Activated T-cell treated with anti-CD3 and anti-CD28 coated beads for 4 hours (primary cell): ENCODE measurements at places on chromosomes 12 and 14.

GRCh38 chr14:97120611-97121031 lies 323.4 kb downstream of the VRK1 start:
- DNase-seq: peak; percentile 38

DNA sequence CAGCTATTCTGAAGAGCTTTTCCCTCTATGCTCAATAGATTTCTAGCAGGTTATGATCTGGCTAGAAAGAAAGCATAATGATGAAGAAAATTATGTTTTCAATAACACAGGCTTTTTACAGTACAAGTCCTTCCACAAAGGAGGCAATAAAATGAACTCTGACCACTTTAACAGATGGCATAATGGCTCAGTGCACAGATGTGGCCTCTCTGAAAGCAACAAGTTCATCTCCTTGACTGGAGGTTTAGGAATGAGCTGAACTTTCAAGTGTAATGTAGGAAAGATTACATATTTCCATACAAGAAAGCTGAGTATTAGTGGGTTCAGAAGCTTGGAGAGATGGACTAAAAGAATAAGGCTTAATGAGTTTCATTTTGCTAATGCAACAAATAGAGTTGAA lies 147.4 kb downstream of the EFCAB11 start:
- DNase-seq: no peak

DNA sequence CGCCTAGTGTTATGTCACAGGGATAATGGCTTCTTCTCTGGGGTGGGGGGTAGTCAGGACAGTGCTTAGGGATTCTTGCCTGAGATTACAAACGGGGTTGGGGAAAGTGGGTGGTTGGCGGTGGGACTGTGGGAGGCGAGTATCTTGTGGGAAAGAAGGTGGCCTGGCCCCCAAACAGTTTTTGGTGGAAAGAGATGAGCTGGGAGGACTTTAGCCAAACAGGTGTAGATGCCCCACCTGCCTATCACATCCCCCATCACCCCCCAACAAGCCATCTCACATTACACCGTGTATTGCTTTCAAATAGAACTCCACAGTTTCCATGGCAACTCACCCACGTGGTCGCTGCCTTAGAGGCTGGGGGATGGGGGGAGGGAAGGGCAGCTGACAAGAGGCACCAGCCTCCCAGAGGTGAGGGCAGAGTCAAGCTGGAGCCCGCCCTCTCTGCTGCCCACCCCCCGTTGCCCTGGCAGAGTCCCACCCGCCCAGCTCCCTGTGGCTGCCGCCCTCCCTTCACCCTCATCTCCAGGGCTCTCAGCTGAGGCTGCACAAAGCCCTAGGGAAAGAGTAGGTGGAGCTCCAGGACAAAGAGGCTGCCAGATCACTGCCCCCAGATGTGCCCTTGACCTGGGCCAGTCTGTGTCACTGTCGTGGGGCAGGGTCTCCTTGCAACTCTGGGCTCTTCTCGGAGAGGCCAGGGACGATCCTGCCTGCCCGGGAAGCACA lies 98.3 kb downstream of the LRRC74A start:
- DNase-seq: no peak

GRCh38 chr12:25496098-25496587 lies 56.9 kb downstream of the LMNTD1 start:
- DNase-seq: no peak

DNA sequence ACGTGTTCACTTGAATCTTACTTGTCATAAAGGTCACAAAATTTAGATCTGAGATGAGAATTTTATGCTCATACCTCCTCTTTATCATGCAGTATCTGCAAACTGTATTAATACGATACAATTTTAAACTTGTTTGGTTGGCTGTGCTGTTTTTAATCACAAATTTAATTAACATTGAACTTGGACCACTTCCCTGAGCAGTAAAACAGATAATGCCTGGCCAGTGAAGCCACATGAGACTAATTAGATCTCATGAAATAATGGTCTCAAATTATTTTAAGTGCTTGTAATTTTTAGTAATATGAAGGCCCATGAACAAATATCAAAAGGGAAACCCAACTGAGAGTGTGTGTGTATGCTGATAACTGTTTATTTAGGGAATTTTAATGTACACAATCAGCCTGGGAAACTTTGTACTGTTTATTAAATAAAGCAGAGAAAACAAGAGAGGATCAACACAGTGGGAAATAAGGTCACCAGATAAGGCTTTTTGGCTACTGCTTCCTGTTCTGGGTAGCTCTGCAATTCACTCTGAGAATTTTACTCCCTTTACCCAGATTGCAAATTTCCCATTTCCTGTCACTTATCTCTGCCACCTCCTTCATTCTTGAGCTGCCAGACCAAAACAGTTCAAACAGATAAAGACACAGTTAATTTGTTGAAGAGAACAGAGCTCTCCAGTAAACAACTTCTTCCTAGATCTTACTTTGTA lies 61.6 kb upstream of the GNPNAT1 start:
- DNase-seq: no peak

GRCh38 chr14:104985675-104986486 lies at the start of gene CLBA1:
TSS of gene CLBA1 (plus strand) at chr14:104985788. CDS start at chr14:104986432, 644 bp downstream.
- peak; percentile 74 for DNase-seq

GRCh38 chr14:85296456-85297210 lies 233.3 kb upstream of the FLRT2 start:
- no peak for DNase-seq

DNA sequence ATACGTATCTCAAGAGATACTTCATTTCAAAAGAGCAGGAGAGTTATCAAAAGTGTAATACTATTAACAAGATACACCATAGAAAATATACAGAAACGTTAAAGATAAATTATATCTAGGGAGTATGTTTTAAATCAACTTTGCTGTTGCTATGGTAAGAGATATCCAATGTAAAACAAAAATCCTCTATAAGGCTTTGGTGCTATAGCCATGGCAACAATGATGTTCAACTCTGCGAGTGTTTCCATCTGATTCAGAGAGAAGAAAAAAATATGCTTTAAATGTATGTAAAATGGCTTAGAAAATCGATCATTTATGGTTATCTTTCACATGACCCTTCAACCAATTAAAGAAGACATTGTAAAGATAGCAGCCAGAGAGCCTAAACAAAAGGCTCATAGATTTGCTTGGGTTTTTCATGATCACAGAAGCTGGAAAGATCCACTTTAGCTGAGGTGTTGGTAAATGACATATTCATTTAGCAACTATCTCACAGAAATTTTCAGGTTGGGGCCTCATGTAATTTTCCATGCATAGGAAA lies 387.0 kb upstream of the GARIN6 start:
- no peak for DNase-seq

DNA sequence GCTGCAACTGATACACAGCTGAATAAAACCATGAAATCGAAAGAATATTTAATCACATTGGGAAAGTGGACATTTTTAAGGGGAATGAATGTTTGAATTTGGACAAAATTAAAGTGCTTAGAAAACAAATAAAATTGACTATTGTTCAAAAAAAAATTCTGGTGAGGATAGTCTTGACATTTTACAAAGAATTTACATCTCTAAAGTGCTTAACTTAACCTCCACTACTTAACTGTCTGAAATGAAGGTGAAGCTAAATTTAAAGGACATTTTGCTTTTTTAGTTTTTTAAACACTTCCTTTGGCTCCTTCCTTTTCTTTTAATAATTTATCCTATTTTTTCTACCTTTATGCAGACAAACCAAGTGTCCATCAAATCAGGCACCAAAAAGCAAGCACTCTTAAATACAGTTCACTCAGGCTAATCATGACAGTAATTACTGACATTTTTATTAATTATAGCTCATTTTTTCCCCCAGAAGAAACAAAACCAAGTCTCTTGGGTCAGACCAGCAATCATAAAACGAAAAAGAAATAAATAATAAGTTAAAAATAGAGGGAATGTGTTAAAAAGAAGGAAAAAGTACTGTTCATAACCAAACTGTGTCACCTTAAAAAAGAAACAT lies 5.7 kb upstream of the CCND2 start:
- no peak for DNase-seq

- no peak for DNase-seq
Observed at GRCh38 chr14:76677534-76678145, 83.6 kb upstream of the VASH1 start.

DNA sequence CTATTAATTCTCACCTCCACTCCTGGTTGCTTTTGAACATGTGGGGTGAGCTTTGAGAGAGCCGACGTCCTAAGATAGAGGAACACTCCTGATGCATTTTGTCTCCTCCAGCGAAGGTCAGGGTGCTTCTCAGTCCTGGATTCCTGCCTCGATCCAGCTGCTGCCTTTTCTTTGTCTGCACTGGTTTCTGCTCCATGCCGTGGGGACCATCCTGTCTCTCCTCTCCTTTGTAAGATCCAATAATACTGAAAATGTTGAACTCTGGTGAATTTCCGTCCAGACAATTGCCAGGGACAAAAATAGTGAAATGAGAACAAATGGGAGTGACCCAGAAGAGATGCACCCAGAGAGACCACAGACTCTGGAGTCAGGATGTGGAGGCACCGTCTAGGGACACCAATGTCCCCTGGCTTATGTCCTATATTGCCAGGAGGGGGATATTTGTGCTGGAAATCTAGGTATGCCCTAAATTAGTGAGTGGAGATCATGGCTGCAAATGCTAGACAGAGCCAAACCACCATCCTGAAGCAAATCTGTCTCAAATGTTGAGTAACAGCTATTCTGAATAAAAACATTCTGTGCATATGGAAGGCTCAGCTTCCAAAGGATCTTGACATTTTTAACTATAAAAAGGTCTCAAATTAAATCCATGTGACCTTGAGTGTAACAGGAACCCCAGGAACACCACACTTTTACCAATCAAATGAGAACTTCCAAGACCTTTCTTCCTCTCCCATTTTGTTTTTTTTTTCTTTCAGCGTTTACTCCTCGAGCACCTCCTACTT lies 170.9 kb downstream of the PPM1H start:
- no peak for DNase-seq

DNA sequence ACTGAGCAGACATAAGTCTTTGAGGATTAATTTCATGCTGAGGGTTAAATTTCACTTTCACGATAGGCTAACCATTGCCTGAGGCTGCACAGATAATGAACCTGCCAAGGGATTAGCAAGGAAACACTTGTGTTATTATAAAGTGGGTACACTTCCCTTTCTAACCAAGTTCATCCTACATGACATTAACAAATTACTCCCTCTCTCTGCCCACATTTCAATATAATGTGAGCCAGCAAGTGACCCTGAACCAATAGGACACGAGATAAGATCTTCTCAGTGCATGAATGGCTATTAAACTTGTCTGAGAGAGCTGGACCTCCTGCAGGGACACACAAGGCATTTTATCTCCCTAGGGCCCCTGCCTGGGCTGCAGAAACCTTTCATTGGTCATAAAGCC lies 173.5 kb downstream of the PAX9 start:
- DNase-seq: no peak

GRCh38 chr14:68779761-68780323 lies 13.0 kb downstream of the ZFP36L1 start:
- no peak for DNase-seq

- no peak for DNase-seq
Observed at GRCh38 chr12:50258167-50258551, 25.2 kb downstream of the LIMA1 start.

- DNase-seq: no peak
Observed at GRCh38 chr12:88866881-88867280, 286.6 kb upstream of the KITLG start.

DNA sequence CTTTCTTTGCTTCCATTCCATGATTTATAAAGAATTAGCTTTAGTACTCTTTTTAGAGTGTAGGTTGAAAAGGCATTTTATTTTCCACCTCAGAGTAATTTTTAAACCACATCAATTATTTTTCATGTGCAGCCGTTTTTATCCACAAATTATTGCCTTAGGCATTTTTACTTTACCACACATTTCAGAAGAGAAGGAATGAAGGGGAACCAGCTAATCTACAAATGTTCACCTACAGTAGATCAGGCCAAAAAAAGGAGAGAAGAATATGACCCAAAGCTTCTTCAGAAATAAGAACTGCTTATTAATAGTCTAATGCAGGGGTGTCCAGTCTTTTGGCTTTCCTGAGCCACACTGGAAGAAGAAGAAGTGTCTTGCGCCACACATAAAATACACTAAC lies 19.8 kb upstream of the NTN4 start:
- DNase-seq: no peak

DNA sequence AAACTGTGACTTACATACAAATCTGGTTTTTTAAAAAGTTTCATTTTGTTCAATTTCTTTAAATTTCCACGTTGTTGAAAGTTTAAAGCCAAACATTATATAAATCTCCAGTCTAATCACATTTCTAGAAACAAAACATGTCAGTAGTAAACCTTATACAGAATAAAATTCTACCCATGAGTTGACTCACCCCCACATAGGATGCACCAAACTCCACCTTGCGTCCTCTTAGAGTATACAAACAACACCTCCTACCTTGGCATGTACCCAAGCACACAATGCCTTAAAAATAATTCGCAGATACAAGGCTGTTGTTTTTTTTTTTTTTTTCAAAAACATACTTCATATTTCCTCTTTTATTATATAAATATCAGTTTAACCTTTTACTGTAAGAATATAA lies 3.3 kb downstream of the FBXL14 start:
- DNase-seq: peak; percentile 17

GRCh38 chr12:2960390-2960956 lies 1.3 kb downstream of the TEAD4 start:
- no peak for DNase-seq

DNA sequence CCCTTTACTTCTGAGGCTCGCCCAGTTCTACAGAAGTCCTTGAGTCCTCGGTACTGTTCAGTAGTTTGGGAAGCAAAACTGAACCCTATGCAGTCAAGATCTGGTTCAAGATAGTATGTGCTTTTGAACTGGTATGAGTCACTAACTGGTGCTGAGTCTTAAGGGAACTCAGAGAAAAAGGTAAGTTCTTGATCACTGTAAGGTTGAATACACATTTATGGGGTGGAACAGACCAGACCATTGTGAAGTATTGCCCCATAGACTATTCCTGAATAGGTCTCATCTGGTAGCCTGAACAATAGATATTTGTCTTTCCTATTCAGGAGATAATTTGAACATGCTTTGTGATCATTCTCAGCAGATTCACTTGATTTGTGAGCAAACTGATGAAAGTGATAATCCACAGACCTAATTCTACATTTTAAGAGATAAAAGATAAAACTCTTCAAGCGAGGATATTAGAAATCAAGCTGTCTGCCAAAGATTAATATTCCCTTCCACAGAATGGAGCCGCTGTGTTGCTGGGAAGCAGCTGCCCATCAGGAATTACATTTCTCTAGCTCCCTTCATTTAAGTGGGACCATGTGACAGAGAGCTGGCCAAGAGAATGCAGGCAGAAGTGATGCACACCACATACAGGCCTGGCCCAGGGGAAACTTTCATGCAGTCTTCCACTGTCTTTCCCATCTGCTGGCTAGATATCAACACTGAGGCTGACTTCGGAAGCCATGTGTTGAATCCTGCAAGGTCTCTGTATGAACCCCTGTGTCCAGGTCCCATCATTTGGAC lies 369.8 kb upstream of the GARIN6 start:
- DNase-seq: no peak

GRCh38 chr14:51845811-51846210 lies 14.6 kb upstream of the GNG2 start:
- no peak for DNase-seq

DNA sequence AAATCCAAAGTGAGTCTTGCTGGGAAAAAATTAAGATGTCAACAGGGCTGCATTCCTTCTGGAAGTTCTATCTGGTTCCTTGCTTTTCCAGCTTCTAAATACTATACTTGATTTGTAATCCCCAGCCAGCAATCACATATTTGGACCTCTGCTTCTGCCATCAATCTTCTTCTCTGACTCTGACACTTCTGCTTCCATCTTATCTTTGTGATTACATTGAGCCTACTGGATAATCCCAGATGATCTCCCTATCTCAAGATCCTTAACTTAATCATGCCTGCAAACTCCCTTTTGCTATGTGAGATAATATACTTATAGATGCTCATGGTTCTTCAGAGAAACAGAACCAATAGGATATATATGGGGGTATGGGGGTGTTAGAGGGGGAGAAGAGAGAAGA lies 49.9 kb upstream of the ZDHHC17 start:
- no peak for DNase-seq

GRCh38 chr12:108846290-108846701 lies 11.1 kb downstream of the SSH1 start:
- DNase-seq: no peak
